ENCODE measurements at places on chromosomes 6 and 20.

DNA sequence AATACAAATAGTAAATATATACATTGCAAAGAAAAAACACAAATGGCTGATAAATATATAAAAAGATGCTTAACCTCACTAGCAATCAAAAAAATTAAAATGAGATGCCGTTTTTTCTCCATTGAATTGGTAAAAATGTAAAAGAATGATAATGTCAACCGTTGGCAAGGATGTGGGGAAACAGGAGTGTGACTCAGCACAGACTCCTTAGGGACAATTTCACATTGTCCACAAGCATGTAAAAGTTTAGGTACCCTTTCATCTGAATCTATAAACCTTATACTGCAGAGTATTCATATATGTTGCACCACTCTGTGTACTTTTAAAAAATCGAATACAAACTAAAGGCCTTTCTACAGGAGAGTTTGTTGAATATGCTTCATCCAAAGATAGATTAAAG, 143.1 kb upstream of the RREB1 start:
- no peak for DNase-seq

DNA sequence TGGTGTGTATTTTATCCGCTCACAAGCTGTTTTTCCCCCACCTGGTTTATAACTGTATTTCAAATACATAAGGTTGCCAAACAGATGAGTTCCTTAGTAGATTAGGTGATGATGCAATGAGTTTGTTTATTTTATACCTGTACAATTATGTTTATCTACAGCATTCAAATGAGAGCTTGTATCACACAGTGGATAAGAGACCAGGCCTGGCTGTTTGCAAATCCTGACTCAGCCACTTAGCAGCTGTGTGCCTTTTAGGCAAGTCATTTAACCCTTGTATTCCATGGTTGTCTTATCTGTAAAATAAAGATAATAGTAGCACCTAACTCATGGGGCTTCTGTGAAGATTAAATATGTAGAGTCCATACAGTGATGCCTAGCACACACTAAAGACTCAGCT, 143.7 kb downstream of the MOXD1 start:
- DNase-seq = no peak

DNA sequence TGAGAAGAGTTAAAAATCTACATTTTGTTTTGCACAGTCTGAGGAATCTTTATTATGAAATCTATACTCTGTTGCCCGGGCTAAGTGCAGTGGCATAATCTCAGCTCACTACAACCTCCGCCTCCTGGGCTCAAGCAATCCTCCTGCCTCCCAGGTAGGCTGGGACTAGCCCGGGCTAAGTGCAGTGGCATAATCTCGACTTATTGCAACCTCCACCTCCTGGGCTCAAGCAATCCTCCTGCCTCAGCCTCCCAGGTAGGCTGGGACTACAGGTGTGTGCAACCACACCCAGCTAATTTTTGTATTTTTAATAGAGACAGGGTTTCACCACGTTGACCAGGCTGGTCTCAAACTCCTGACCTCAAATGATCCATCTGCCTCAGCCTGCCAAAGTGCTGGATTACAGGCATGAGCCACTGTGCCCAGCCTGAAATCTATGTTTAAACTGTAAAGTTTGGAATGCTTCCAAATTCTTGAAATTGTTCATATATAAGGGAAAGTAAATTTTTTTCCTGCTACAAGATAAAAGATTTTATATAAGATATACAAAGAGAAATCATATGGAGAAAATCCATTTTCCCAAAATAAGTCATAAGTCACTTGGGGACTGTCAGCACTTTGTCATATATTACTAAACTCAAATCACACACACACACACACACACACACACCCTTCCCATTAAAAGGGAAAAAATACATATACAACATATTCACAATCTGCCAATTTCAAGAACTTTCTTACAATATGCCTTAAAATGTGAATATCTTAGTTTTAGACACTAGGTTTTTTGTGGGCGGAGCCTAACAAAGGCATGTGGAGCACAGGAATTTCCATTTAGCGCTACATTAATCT, 19.4 kb downstream of the PTPRK start:
- no peak for DNase-seq

DNA sequence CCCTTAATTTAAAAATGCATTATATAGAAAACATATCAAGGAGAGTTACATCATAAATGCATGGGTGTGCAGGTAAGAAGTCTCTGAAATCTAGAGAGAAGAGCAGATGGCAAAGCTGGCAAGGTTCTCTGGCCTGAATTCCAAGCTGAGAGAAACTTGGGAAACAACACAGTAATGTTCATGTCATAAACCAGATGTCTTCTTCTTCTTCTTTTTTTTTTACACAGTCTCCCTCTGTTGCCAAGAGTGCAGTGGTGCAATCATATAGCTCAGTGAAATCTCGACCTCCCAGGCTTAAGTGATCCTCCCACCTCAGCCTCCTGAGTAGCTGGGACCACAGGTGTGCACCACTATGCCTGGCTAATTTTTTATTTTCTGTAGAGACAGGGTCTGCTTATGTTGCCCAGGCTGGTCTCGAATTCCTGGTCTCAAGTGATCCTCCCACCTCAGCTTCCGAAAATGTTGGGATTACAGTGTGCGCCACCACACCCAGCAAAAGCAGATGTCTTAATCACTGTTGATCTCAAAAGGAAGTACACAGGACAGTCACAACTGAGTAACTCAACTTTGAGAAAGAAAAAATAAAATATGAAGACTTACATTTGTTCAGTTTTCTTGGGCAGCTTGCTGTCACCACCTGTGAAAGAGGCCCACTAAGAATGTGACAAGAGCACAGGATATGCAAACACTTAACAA, 77.3 kb downstream of the DNAAF9 start:
- peak; percentile 51 for DNase-seq

Data from AG09309 (cell line).